ENCODE measurements at places on chromosomes 12 and 14.

DNA sequence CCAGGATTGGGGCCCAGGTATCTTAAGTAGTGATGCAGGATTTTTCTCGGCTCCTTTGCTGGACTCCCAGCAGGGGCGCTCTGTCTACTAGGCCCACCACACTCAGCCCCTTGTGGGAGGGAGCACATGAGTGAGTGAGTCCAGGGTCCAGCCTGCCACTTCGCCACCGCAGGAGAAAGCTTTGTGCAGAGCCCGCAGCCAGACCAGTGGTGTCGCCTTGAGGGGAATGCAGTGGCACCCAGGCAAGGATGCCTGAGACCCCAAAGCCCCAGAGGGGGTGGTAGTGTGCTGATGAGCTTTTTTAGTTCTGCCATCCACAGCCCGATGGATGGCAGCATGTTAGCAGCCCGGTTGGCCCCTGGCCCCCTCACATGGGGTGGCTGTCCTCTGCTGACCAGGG is 5.4 kb upstream of the MRPS35 start:
- no peak for DNase-seq

DNA sequence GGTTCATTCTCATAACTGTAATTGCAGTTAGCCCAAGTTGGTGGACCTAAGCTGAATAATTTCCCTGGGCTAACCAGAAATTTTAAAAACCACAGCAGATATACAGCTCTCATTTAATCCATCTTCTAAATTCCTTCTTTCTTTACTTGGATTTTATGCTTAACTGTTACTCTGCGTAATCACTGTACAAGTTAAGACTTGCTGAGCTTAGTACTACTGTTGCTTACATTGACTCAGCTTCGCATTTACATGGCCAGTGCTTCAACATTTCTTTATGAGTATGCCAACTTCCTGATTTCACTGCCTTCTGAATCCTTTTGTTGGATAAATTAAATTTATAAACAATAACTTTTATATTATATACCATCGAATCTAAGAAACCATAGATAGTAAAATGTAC is 147.4 kb downstream of the SLC38A4 start:
- DNase-seq = no peak

- no peak for DNase-seq
Measured at GRCh38 chr12:64889434-64890216, 65.2 kb downstream of the TBC1D30 start.

DNA sequence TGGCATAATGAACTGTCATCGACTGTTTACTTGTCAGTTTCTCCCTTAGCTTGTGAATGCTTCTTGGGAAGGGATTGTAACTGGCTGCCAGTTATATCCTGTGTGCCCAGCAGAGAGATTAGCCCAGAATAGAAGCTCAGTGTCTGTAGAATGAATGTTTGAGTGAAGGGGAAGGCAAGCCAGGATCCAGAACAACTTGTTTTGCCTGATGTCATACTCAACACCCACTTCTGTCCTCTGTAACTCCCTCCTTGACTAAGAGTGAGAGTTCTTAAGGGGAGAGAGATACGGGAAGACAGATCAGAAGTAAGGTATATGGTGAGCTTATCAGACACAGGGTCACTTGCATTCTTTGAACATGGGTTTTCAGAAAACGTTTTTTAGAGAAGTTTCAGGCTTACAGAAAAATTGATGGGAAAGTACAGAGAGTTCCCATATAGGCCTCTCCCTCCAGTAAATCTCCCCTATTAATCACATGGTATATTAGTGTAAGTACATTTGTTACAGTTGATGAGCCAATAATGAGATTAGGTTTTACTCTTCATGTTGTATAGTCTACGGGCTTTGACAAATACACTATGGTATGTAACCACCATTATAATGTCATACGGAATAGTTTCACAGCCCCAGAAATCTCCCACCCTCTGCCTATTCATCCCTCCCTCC is 5.6 kb upstream of the SPPL3 start:
- no peak for DNase-seq

GRCh38 chr14:58088961-58089360 is 63.1 kb downstream of the ARMH4 start:
- DNase-seq = no peak

- DNase-seq = no peak
Measured at GRCh38 chr12:47084172-47084571, 4.4 kb upstream of the AMIGO2 start.

- DNase-seq = peak; percentile 3
Measured at GRCh38 chr12:58148405-58148804, 207.0 kb downstream of the ATP23 start.

GRCh38 chr14:104554608-104555429 is 24.7 kb upstream of the C14orf180 start:
- DNase-seq = peak; percentile 38

GRCh38 chr12:102540815-102541385 is 60.5 kb upstream of the IGF1 start:
- no peak for DNase-seq

GRCh38 chr14:81535396-81536164 is 1.9 kb upstream of the SEL1L start:
- no peak for DNase-seq

GRCh38 chr12:91379051-91379775 is 196.6 kb upstream of the DCN start:
- DNase-seq = no peak

DNA sequence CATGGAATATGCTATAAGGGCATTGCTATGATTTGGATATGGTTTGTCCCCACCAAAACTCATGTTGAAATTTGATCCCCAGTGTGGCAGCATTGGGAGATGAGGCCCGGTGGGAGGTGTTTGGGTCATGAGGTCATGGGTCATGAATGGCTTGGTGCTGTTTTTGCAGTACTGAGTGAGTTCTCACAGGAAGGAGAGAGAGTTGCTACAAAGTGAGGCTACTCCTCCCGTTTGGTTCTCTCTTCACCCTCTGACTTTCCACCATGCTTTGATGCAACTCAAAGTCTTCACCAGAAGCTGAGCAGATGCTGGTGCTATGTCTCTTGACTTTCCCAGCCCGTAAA is 388.1 kb upstream of the TMPO start:
- DNase-seq = no peak

DNA sequence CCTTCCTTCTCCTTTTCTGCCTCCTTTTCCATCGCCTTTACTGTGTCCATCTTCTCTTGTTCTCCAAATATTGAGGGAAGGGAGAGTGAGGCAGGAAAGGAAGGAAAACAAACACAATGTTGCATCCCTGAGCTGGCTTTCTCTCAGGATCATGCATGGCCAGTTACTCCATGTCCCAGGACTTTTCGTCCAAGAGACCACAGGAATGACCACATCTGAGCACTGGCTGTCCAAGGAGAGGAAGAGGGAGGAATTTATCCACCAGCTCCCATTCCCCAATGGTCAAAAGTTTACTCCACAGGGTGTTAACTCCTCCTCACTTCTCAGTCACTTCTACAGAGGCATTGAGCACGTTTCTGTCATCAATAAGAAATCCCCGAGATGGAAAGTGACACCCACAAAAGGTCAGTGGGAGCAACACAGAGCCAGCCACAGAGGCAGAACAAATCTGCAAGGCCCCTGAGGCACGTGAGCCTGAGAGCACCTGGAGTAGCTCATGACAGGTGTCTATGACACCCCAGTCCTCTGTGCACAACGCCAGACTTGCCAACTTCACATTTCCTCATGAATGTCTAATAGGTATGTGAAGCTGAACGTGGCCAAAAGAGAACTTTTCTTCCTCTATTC is 177.3 kb upstream of the NUDT4 start:
- DNase-seq = no peak

- DNase-seq = no peak
Measured at GRCh38 chr12:96210376-96211055, 16.3 kb downstream of the ELK3 start.

GRCh38 chr12:103558879-103559278 is 28.2 kb upstream of the STAB2 start:
- no peak for DNase-seq

- peak; percentile 94 for DNase-seq
Measured at GRCh38 chr14:50560931-50561285, 963 bp downstream of the ATL1 start.

DNA sequence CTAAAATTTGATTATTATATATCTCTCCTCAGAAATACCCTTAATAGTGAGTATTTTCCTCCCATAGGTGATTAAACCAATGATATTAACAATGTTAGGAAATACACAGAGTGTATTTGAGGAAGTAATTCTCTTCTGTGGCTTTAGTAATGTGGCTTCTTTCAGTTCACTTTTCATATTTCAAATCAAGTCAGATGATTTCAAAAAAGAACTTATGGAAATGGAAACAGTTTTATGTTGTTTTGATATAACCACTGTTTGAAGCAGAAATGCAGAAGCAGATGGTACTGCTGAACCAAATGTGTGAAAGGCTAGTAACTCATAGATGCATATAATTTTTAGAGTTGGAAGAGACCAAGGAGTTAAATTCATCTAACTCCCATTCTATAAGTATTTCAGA is 1.9 kb upstream of the GPR33 start:
- DNase-seq = no peak

DNA sequence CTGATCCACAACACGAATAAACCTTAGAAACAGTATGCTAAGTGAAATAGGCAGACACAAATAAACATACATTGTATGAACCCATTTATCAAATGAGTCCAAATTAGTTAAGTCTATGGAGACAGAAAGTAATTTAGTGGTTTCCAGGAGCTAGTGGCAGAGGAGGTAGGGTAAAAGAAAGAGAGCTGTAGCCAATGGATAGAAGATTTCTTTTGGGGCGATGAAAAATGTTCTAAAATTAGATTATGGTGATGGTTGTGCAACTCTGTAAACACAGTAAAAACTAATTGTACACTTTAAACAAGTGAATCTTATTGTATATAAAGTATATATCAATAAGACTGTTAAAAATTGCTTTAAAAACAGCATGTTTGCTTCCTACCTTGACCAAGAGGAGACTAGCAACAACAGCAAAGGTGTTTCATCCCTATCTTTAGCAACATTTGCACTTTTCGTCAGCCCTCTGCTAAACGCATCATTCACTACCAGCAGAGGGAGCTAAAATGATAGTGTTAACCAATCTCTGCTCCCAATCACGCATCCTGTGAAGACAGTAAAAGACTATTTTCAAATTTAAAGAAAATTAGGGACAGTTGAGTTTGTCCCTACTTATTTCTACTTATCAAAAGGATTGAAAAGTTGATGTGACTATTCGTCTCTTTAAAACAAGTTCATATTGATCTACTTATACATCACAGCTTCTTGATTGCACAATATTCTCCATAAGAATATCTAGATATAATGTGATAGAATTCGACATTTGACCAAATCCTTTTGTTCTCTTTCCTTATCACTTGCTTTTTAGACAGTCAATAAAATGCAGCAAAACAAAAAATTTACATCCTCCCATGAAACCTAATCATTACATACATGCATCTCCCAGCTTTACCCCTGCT is 24.0 kb upstream of the LGR5 start:
- DNase-seq = no peak

DNA sequence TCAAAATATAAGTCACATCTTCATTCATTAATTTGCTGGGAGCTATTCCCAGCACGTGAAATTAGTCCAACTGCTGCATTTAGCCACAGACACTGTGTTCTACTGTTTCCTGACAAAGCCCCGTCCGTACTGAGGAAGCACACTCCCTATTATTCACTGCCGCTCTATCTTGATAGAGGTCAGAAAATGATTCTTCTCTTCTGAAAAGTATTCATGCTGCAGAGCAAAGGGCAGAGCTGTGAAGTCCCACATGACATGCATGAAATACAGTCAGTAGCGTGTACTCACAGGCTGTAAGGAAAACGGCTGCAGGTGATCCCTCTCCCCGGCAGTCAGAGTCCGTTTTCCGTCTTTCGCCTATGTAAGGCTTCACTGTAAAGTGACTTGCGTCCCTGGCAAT is 302.5 kb upstream of the FKBP4 start:
- no peak for DNase-seq

GRCh38 chr12:29625359-29625953 is 128.0 kb upstream of the OVCH1 start:
- DNase-seq = no peak

- no peak for DNase-seq
Measured at GRCh38 chr12:26705851-26706250, 127.1 kb downstream of the ITPR2 start.

- DNase-seq = peak; percentile 16
Measured at GRCh38 chr12:20368651-20369304, 441 bp downstream of the PDE3A start.

- DNase-seq = no peak
Measured at GRCh38 chr12:104955703-104956102, 2.4 kb downstream of the SLC41A2 start.

DNA sequence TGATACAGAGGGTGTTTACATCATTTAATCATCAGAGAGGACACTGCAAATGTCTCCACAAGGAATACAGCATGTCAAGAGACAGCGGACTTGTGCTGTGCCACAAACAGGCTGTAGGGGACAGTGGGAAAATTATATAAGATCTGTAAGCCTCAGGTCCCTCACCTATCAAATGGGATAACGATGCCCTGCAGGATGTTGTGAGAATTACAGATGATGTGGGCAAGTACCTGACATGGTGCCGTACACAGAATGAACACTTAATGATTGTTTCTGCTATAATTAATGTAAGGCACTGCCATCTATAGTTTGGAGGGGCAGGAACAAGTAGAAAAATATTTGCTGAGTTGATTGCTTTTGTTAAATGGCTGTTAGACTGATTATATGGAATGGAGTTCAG is 81.9 kb upstream of the GTF2A1 start:
- DNase-seq = no peak

DNA sequence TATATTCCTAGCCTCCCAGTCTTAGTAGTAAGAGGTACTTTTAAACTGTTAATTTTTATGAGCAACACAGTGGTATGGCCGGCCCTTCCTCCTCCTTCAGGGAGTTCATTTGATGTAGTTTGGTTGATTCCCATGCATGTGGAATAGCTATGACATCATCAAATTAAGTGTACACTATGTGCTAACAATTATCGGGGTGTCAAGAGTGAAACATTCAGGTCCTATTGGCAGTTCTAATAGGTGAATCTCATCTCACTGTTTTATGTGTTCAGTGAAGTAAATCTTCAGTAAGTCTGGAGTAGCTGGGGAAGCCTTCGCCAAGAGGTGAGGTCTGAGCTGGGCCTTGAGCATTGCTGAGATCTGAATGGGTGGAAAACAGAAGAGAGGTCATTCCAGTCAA is 656.5 kb downstream of the DIO2 start:
- DNase-seq = no peak

- DNase-seq = no peak
Measured at GRCh38 chr12:42094277-42094676, 50.4 kb downstream of the GXYLT1 start.

DNA sequence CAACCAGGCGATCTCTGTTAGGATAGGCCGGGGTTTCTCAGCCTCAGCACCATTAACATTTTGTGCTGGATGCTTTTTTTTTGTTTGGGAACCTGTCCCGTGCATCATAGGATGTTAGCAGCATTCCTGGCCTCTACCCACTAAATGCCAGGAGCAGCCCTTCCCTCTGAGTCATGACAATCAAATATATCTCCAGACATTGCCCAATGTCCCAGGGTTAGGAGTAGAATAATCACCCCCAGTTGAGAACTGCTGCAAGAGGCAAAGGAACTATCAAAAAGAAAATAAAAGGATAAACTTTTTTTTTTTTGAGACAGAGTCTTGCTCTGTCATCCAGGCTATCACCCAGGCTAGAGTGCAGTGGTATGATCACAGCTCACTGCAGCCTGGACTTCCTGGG is 76.0 kb downstream of the ACACB start:
- DNase-seq = no peak

Data from dorsolateral prefrontal cortex (tissue), 122 donors.